ENCODE measurements at places on chromosomes 12 and 14.

DNA sequence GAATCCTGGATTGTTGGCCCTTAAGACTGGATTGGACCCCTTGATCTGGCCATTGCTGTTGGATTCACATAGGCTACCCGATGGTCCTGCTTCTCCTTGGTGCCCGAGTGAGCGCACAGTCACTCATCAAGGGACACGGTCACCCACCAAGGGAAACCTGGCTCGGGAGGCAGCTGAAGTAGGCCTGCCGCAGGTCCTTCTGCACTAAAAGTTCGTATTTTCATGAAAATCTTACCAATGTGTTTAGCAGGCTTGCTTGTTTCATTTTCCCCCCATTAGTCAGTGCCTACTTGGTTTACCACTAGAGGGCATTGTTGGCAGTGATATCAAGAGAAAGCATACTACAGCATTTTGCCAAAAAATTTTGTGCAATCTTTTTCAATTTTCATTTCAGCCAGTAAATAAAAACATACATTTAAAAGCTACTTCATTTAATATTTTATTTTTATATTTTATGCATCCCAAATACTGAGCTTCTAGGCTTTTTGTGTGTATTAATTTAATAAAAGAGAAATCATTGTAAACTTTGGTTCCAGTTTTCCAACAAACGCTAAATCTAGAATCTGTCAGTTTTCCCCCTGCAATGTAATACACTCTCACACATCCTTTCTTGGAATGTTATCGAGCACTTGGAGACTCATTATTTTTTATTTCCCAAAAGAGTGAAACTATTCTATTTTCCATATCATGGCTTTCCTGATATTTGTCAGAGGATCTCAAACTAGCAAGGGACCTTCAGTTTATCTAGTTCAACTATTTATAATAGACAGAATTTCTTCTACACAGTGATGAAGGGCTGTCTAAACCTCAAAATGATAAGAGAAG, 116.7 kb downstream of the LMNTD1 start:
- DNase-seq: peak; percentile 74

- peak; percentile 99 for DNase-seq
These were observed at the start of gene HSPA2 for GRCh38 chr14:64540208-64541202. HSPA2 (plus strand) TSS chr14:64540741; CDS start chr14:64540850, 109 bp downstream.

GRCh38 chr14:60151715-60152114, 13.5 kb downstream of the DHRS7 start:
- DNase-seq: no peak

- DNase-seq: no peak
These were observed 224.9 kb downstream of the NTF3 start for GRCh38 chr12:5656836-5657235.

DNA sequence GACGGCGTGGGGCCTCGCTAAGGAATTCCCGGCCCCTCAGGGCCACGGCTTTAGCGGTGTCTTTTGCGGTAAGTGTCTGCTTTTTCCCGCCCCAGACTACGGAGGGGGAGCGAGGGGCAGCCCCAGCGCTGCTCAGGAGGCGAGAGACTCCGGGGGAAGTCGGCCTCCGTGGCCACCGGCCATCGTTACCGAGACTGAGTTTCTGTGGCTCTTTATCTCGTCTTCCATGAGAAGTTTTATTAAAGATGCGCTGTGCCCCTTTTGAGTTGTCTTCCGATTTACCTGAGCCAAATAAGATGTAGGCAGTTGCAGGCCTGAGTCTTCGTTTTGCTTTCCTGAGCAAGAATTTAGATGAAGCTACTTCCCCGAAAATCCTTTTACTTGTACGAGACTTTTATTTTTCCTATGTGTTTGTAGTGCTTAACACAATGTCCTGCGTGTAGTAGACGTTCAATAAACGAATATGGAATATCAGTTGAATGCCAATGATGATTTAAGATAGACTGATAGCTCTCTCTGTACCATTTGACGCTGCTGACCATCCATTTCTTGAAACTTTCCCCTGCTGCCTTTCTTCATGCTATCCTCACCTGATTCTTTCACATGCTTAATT, 462 bp downstream of the SRP54 start:
- DNase-seq: peak; percentile 4

- no peak for DNase-seq
These were observed 21.5 kb downstream of the LLPH start for GRCh38 chr12:66109056-66109455.

- no peak for DNase-seq
These were observed 50.1 kb upstream of the E2F7 start for GRCh38 chr12:77115471-77115870.

DNA sequence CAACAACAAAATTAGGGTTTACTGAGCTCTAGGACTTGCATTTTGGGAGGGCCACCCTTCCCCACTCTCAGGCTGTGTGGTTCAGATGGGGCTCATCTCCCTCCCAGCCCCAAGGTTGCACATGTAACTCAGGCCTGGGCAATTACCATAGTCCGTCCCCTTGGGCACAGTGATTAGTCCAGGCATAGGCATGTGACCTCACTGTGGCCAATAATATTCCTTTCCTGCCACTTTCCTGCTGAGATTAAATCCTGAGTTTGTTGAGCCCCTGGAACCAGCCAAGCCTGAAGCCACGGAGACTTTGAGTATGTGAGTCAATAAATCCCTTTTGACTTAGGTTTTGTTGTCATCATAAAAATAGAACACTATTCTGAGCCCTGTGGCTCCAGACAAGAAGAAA, 113.0 kb downstream of the AACS start:
- DNase-seq: no peak

- DNase-seq: no peak
These were observed 200.9 kb upstream of the C14orf180 start for GRCh38 chr14:104378698-104379113.

DNA sequence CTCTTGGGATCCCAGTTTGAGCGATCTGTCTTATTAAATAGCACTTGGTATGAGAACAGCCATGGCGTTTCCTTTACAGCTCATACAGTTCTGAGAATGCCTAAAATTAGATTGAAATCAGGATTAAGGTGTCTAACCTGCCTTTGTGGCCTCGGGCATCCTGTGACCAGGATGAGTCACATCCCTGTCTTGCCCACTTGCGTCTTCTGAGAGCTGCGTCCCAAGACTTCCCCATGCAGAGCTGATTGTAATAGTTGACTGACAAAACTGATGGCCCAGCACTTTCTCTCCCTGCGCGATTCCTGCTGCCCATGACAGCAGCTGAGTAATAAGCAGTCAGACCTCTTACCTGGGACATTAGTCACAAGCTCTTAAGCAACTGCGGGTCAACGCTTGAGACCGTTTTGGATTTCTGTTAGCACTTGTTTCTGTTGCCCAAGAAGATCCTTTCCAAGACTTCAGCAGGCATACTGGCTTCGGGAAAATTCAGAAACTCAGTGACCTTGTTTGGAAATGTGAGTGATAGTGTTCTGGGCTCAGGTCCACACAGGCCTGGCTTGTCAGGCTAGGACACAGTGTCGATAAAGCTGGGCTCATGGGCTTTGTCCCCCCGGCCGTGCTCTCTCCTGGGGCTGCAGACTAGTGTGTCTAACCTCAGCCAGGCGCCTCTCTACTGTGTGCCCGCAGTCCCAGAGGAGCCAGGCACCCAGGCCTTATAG, 169.9 kb upstream of the HIF1A start:
- DNase-seq: no peak

GRCh38 chr14:60327447-60328331, 78.7 kb downstream of the PPM1A start:
- no peak for DNase-seq

DNA sequence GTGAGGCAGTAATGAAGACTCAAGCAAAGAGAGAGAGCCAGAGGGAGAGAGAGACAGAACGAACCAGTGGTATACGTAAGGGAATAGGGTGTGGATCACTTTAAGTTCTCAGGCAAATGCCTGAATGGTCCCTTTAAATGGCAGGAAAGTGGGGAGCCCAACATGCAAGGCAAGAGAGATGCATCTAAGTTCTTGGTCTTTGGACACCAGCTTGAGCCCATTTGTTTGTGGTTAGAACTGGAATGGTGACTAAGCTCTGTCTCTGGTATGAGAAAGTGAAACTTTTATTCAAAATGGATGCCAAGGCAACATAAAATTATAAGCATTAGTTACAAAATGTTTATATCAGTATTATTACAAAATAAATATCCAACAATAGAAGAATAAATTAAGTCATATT, 192.2 kb upstream of the ALG10 start:
- DNase-seq: no peak

DNA sequence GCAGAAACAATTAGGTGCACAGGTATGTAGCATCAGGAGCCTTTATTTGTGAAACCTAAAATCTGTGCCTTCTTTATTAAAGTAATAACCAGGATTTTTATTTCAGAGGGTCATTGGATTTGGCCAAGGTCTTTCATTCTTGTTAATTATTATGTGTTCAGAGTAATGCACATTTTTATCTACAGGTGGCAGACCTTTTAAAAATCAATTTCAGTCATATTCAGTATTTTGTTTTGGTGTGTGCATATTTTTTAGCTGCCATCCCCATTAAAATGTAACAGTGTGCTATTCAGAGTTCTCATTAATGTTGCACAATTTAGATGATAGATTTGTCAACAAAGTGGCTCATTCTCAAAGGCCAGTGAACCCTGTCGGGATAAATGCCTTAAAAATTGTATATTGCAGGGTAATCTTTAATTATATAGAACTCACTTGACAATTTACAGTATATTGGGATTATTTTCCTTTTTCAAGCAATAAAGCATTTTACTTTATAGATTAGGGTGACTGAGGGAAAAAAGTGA, 319.3 kb upstream of the SOX5 start:
- no peak for DNase-seq

DNA sequence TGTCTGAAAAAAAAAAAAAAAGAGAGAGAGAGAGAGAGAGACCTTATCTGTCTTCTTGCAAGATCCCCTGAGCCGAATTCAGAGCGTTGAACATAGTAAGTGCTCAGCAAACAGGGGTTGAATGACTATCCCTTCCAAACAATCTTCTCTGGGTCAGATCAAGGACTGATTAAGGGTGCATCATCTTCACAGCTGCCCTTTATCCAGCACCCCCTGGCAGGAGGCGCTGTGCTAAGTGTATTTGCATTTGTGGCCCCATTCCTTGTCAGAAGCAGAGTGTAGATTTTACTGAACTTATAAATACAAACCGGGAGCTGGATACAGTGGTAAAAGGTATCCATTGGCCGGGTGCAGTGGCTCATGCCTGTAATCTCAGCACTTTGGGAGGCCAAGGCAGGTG, 8.8 kb upstream of the TRPV4 start:
- no peak for DNase-seq

GRCh38 chr12:59763835-59764234, 168.0 kb downstream of the SLC16A7 start:
- no peak for DNase-seq

GRCh38 chr12:5966486-5967095, 21.5 kb upstream of the ANO2 start:
- DNase-seq: no peak

- no peak for DNase-seq
These were observed 253.7 kb downstream of the DUSP6 start for GRCh38 chr12:89098441-89099112.

DNA sequence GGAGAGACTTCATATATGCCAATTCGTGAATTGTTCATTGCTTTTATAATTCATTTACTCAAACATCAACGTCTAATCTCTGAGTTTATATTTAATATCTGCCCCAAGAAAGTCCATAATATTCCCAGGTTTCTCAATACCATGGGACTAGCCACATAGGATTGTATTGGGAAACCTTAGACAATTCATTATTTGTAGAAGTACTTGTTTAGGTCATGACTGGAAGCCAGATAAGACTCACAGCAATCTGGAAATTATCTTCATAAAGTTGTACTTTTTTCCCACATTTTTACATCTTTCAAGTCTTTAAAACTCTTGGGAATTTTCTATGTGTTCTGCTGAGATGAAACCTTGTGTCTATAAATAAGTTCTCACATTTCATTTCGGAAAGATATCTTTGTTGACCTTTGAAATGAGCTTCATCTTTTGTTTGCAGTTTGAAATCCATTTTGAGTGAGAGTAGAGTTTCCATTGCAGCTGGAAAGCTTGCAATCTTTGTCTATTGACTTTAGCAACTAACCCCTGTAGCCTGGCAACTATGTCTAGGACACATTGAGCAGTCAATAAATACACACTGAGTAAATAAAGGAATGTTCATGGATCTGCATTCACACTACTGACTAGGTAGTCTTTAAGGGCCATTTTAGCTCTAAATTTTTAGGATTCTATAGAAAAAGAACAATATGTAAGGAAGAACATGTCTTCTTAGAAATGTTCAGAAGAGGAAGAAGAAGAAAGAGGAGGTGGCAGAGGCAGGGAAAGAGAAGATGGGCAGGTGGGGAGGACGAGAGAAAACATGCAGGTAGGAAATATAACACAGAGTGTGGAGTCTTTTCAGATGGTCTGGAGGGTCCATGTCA, 154.4 kb downstream of the LRIG3 start:
- peak; percentile 28 for DNase-seq

- no peak for DNase-seq
These were observed 446.1 kb downstream of the ZFP36L1 start for GRCh38 chr14:68346556-68347343.

DNA sequence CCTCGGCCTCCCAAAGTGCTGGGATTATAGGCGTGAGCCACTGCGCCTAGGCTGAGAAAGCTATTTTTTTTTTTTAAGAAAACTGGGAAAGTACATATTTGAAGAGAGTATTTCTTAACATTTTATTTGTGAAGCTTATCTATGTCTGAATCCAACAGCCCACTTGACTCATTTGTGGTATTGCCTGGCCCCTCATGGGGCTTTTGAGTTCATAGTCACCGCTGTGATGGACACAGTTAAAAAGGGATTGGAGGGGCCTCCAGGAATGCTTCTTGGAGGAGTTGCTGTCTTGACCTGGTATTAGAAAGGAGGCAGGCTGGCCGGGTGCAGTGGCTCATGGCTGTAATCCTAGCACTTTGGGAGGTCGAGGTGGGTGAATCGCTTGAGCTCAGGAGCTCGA, 26.5 kb downstream of the BCL7A start:
- DNase-seq: no peak

DNA sequence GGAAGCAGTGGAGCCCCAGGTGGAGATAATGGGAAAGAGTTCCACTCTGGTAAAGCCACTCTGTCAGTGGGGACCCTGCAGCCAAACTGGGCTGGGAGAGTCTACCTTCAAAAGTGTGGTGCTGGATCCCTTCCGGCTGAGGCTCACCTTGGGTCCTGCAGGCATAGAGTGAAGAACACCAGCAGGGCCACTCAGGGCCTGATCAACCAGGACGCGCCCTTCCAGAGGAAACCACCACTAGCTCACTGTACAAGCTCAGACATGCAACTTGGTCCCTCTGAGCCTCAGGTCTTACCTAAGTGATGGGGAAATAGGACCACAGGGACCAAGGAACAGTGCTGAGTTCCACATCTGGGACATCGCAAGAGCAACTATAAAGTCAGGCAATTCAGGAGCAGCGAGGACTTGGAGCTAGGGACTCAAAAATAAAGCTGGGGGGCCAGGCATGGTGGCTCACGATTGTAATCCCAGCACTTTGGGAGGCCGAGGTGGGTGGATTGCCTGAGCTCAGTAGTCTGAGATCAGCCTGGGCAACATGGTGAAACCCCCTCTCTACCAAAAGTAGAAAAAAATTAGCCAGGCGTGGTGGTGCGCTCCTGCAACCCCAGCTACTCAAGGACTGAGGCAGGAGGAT, 5.9 kb upstream of the PRPH start:
- DNase-seq: no peak

- peak; percentile 49 for DNase-seq
These were observed 10.3 kb downstream of the TBPL2 start for GRCh38 chr14:55430024-55430690.
